ENCODE measurements at places on chromosomes 6 and 20.

DNA sequence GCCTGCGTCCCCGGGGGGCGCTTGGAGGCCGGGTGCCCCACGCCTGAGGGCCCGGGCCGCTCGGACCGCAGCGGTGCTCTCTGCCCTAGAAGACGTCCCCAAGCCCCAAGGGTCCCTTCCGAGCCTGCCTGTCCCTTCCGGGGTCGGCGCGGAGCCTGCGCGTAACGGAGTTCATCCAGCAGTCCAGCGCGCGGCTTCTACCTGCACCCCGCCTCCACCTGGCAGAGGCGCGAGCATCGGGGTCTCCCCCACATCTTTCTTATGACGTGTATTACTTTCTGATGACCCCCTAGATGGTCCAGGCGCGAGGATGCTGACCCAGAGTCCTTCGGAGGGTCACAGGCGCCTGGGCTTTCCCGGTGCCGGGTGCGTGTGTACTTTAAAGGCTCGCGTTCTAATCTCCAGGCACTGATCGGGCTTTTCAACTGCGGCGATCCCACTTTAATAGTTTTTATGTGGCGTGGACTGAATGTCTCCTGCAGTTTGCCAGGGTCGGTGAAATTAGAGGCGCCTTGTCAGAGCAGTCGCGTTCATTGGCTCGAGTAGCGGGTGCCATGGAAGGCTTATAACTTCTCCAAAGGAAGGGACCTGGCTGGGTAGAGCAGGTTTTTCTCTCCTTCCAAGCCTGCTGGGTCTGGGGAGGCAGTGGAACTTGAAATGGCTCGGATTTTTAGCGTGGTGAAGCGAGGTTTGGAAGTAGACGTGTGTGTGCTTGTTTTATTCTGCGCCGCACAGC, 912 bp downstream of the EYA4 start:
- DNase-seq: no peak

GRCh38 chr6:124393536-124393935, 568.7 kb upstream of the RNF217 start:
- no peak for DNase-seq

- no peak for DNase-seq
Measured at GRCh38 chr6:39256294-39256940, 27.1 kb upstream of the KCNK5 start.

GRCh38 chr6:111260570-111261298, 173.4 kb downstream of the SLC16A10 start:
- DNase-seq: no peak

All from GM12878 (cell line).